ENCODE measurements at places on chromosomes 5 and 9. TPM values are rescaled to one million over a fixed set of nuclear protein-coding genes. Genes with fewer than 3 reads are reported as not detected.
A peak's percentile ranks its signal among the peaks of the same experiment; 100 is the strongest.

GRCh38 chr5:177453852-177454396, 7.3 kb downstream of the PRR7 start:
- DNase-seq: peak; percentile 41

Gene ARSI
- polyA plus RNA-seq: not detected

DNA sequence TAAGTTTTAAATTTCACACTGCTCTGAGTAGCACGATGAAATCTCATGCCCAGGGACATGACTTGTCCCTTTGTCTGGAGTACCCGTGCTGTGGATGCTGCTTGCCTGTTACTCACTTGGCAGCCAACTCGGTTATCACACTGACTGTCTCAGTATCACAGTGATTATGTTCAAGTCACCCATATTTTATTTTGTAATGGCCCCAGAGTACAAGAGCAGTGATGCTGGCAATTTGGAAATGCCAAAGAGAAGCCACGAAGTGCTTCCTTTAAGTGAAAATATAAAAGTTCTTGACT, 22.8 kb upstream of the SCGB3A2 start:
- DNase-seq: no peak

GRCh38 chr9:4088679-4089078, 211.2 kb downstream of the GLIS3 start:
- DNase-seq: no peak

DNA sequence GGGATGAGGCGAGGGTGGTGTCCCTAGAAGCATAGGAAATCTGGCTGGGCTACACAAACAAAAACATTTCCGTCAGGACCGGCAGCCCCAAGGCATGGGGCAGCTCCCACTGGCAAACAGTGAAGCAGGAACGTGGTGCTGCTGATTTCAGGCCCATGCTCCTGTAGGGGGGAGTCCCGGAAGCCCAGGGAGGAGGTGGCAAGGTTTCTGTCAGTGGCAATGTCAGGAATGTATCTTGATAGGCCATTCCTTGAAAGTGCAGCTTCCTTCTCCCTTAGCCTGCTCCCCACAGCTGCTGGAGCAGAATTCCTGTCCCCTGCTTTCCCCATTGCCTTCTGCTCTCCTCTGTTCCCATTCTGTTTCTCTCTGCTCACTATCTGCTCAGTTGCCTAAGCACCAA, 42.4 kb downstream of the MRRF start:
- no peak for DNase-seq

Gene ANKRD34B
- polyA plus RNA-seq: 1.3 TPM

GRCh38 chr9:89879276-89879675, 274.5 kb downstream of the GADD45G start:
- no peak for DNase-seq

GRCh38 chr9:128470560-128470959, 14.8 kb downstream of the ODF2 start:
- DNase-seq: no peak

GRCh38 chr5:109580225-109580624, 109.5 kb upstream of the MAN2A1 start:
- DNase-seq: no peak

- DNase-seq: peak; percentile 33
Observed at GRCh38 chr5:119074419-119074818, 3.5 kb downstream of the DMXL1 start.

DNA sequence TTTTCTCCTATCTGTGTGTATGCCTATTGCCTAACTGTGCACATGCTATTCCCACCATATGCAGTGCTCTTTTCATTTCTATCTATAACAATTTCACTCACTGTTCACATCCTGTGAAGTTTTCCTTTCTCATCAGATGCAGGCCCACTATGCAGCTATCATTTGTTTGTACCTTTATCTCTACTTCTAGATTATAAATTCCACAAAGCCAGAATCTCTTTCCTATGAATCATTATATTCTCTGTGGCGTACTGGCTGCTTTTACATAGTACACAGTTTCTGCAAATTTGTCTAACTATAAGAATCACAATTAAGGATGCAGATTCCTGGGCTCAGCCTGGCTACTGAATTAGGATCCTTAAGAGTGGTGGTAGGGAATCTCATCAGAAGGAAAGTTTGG, 600.8 kb upstream of the ARRDC3 start:
- DNase-seq: no peak

- DNase-seq: peak; percentile 46
Observed at GRCh38 chr5:78109891-78110324, 184.6 kb downstream of the AP3B1 start.

Gene BARHL1
- not detected for polyA plus RNA-seq

DNA sequence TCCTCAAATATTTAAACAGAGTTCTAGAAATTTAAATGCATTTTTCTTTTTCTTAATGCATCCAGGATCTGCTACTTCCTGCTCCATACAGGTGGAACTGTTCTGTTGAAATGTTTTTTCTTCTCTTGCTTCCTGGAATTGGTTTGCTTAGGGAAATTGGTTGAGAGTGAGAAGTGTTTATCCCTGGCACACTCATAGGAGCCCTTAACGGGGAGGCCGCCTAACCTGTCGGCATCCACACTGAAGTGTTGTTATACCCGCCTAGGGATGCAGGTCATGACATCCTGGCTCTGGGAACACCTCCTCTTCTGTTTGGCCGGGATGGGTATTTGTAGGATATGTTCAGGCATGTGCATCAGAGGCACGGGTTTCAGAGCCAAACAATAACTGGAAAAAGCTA, 239.7 kb downstream of the GADD45G start:
- no peak for DNase-seq

- no peak for DNase-seq
Observed at GRCh38 chr9:4030751-4031150, 269.1 kb downstream of the GLIS3 start.

GRCh38 chr5:72878854-72879253, 62.4 kb downstream of the TNPO1 start:
- no peak for DNase-seq

DNA sequence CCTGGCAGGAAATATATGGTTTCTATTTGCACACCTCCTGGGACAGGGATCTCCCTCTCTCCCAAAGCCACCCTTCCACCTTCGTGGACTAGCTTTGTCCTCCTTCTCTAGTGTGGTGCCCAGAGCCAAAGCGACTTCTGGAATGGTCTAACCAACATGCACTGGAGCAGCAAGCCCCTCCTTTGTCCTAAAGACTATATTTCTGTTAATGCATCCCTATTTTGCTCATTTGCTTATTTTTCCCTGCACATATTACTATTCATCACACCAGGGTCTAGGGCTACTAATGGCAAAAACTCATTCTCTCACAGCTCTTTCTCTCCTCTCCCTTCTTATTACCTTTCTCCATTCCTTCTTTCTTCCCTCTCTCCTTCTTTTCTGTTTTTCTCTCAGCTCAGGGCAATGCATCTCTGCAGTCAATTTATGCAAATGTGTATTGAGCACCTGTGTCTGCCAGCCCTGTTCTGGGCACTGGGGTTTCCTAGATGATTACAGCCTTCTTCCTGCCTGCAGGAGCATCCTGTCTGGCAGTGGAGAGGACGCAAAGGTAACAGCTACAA, 2.8 kb upstream of the NEURL1B start:
- no peak for DNase-seq

- no peak for DNase-seq
Observed at GRCh38 chr5:141559461-141559860, 59.3 kb downstream of the DIAPH1 start.

DNA sequence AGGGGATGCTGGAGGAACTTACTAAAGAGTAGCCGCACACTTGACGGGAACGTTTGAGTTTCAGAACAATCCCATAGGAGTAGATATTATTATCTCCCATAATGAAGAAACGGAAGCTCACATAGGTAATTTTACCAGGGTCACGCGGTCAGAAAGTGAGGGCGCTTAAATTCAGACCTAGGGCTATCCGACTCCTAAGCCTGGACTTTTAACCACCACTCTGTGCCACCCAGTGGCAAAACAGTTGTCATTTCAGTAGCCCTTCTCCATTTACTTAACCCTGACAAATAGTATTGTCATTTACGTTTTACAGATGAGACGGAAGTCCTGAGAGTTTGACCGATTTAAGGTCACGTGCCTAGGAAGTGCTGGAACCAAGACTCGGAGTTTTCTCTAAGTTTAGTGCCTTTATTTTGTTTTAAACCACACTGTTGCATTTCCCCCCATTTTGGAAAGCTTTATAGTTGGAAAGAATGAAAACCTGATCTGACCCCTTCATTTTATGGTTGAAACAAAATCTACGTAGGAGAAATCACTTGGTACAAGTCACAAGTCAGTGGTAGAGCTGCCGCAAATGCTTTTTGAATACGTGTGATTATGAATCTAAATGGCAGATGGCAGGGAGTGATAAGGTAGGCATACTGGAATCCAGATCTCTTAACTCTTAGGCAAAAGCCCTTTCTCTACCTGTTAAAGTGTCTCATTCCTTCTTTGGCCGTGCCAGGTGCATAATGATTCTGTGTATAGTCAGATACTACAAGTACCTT, 650 bp downstream of the MRRF start:
- DNase-seq: peak; percentile 82

- DNase-seq: no peak
Observed at GRCh38 chr9:26657958-26658357, 234.6 kb downstream of the CAAP1 start.

DNA sequence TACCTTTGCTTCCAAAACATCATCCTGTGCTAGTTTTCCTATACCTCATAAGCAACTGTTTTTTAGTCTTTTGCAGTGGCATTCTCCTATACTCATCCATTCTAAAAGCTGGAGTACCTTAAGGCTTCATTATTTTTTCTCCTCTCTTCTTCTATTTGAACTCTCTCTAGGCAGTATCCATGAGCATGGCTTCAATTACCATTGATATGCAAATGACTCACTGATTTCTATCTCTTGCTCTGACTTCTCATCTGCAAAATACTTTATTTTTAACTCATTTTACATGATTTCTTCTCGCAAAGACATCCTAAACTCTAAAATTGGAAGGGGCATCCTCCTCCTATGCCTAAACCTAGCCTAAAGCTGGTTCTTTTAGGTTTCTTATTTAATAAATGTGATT, 365.1 kb upstream of the NUDT12 start:
- no peak for DNase-seq

Gene LEAP2
- 0.59 TPM for polyA plus RNA-seq

GRCh38 chr5:5335107-5335506, 87.4 kb upstream of the ICE1 start:
- DNase-seq: no peak

DNA sequence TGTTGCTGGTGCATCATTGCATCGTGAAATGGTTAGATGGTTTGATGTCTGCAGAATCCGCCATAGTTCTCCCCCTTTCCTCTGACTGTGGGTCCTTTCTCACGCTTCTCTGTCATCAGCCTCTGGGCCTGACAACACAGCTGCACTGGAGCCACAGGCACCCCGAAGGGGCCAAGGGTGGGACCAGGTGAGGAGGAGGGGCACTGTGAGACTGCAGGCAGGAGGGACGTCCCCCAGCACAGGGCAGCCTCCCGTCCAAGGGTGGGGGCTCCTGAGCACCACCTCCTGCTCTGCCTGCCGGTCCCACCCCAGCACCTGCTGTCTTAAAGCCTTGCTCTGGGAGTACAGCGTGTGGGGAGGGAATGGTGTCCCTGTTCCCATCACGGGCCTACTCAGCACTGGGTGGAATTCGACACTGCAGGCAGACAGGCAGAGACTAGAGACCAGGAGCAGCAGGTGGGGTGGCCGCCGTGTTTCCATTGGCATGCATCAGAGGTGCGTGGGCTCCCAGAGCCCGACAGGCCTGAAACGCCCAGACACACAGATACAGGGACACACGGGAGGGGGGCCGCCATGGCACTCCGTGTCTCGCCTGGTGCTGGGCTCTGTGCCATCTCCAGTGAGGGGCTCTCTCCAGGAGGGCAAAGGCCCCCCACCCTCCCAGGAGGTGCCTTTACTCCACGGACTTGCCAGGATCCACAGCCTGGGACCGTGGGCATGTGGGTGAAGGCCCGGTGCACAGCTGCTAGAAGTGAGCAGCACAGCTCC, 15.0 kb downstream of the CACNA1B start:
- no peak for DNase-seq

Gene MEF2C
- polyA plus RNA-seq: 32.0 TPM

Gene SPATA31C1
- polyA plus RNA-seq: not detected

DNA sequence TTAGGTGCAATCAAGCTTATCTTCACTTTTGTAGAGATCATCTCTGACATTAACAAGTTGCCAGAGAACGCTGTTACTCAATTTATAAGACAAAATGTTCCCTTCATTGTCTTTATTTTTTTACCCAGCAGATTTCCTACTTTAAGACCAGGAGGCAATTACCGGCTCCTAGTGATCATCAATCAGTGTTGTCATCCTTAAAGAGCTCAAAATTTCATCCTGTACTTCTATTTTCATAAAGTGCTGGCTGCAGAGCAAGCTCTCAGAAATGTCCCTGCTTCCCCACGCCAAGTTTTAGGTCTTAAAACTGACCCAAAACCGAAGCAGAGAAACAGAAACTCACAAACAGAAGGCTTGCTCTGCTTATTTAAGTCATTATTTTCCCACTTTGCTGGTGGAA, 82.9 kb downstream of the PJA2 start:
- DNase-seq: no peak

DNA sequence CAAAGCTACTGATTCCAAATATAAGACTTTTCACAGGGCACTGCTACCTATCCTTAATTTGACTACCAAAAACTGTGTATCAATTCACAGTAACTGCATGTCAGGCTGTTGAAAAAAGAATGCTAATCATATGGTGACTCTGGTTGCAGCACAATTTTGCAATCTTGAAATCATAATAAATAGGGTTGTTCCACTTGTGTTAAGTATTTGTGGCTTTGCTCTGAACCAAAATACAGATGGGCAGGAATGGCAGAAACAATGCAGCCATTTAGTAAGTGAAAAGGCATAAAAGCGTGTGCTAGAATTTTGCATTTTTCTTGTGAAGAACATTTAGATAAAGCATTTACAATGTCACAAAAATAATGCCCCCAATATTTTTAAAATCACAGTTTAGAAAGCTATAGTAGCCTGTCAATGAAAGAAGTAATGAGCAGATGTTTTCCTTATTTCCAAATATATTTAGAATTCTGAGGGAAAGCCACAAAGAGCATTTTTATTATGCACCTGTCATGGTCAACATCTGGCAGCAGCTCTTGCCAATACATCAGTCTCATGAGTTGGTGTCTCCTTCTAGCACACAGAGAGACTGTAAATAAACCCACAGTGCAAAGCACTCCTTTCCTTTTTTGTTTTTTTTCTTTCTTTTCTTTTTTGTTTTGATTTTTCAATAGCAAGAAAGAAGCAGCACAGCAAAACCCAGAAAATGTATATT, 54.8 kb upstream of the PAM start:
- DNase-seq: no peak

Gene CD274
- polyA plus RNA-seq: 0.28 TPM

DNA sequence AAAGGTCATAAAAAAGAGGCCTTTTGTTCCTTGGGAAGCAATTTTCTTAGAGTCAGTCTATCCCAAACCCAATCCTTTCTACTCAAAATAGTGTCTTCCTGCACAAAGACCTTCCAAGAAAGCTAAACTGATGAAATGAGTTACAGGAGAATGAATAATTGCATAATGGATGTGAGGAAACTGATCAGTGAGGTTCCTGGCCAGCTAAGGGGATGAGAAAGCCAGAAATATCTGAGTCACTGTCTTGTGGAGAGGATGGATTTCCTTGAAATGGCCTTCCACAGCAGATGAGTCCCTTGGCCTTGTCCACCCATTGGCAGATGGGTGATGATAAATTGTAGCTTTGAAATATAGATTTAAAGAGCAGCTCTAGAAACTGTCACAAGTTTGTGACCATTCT, 756.1 kb downstream of the DNAH5 start:
- DNase-seq: no peak

Gene UBLCP1
- 8.8 TPM for polyA plus RNA-seq

GRCh38 chr5:151156507-151157420, 815 bp downstream of the ANXA6 start:
- DNase-seq: no peak
